NCI-H2107 (cell line): ENCODE measurements at places on chromosomes 7 and 10.
A peak's percentile ranks its signal among the peaks of the same experiment; 100 is the strongest.

DNA sequence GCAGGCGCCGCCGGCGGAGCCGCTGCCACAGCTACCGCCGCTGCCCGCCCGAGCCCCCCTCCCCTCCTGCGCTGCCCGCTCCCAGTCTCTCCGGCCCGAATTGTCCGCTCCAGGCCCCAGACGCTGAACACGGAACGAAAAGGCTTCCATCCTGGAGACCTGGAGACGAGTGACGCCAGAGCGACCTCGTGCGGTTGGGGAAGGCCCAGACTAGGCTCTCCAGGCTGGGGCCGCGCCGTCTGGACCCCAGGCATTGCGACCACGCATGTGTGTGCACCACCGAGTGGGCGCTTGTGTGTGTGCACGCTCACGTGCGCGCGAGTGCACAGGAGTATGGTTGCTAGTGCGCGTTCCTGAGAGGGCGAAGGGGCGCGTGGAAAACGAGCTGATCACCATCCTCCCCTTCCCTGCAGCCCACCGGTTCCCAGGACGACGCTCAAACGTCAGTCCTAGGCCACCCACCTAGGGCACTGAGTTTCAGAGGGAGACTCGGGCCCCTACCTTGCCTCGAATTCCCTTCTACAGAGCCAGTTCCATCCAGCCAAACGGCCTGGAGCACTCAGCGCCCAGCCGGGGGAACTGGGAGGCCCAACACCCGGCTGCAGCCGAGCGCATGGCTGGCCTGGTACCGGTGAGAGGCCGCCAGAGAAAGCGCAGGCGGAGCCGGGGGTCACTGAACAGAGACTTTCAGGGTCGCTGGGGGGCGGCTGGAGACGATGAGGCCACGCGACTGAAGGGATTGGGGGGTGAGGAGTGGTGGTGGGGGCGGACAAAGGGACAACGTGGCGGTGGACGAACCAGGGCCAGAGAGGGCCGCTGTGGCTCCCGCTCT is 11.6 kb downstream of the LBX1 start:
- no peak for DNase-seq

- DNase-seq = no peak
Observed at GRCh38 chr10:44575601-44576380, 190.9 kb upstream of the CXCL12 start.

DNA sequence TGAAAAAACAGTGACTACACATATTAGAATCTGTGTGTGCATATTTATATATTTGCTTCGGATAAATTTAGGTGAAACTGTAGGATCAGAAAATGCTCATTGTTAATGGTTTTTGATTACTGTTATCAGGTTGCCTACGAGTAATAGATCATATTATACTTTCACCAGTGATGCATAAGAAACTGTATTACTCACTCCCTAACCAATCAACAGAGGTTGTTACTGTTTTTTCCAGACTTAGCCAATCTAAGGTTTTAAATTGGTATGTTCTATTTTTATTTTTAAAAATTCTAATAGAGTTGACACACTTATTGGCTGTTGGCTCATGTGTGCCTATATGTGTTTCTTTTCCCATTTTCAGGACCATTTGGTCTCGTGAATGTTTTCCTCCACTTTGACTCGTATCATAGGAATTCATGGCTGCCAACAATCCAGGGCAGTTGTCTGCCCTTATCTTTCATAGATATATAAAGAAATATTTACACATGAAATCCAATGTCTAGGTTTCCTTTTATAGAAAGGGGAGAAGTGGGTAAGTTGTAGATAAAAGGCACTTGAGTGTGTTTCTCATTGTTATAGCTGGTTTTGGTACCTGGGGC is 59.2 kb downstream of the ANLN start:
- DNase-seq = no peak

DNA sequence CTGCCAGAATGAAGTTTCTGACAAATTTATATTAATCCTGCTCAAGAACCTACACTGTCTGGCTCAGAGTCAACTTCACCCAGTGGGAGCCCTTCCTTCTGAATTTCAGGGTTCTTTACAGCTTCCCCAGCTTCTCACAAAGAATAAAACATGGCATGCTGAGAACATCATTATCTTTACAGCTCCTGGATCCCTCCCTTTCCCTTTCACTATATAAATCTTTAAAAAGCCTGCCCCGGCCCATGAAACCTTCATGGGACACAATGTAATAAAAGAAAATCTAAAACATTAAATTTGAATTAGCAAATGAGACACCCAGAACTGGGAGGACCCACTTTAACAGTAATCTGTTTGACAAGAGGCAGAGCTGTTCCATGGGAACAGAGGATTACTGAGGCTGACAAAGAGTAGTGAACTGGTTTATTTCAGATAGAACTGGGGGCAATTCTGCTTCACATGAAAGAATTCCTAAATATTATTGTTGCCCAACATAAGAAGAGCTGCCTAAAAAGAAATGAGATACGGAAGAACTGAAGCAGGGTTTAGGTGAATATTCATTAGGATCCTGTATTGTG is 222.8 kb downstream of the THSD7A start:
- no peak for DNase-seq

- no peak for DNase-seq
Observed at GRCh38 chr7:159014297-159015062, 130.2 kb downstream of the VIPR2 start.

GRCh38 chr7:68247126-68247525 is 1250.5 kb downstream of the TYW1 start:
- DNase-seq = no peak

- DNase-seq = no peak
Observed at GRCh38 chr10:58972576-58973234, 203.7 kb upstream of the PHYHIPL start.

- no peak for DNase-seq
Observed at GRCh38 chr7:154918741-154919140, 84.2 kb downstream of the PAXIP1 start.

DNA sequence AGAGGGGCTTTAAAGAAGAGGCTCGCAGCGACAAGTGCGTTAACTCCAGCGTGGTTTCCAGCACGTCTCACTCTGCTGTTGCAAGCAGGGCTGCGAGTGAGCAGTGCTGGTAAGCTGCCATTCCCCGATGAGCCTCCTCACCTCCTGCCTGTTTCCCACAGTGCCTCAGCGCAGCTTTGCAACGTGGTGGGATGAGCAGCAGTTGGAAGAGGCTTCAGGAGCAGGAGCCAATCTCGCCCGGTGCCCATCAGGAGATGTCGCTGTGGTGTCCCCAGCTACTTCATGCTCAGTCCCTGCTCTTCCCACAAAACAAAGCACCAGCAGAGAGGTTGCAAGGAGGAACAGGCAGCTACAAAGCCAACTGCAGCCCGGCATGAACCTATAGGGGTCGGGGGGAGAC is 2.4 kb upstream of the ADARB2 start:
- peak; percentile 8 for DNase-seq

GRCh38 chr10:44101082-44101481 is 283.8 kb downstream of the CXCL12 start:
- no peak for DNase-seq

DNA sequence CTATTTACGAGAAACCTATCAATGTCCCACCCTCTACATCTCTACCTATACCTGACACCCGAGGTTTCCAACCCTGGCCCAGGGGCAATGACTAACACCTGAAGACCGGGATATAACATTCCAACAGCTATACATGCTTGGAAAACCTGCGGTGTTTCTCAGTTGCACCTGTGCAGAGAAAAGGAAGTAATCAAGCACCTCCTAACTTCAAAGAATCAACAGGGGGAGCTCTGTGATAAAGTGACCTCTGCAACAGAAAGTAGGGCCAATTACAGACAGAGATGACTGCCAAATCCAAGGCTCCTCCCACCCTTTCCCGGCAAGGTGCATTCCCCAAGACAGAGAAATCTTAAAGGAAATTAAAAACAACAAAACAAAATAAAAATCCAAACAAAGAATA is 41.3 kb downstream of the CCDC6 start:
- no peak for DNase-seq

GRCh38 chr7:28183627-28184026 is 3.0 kb upstream of the JAZF1 start:
- no peak for DNase-seq

DNA sequence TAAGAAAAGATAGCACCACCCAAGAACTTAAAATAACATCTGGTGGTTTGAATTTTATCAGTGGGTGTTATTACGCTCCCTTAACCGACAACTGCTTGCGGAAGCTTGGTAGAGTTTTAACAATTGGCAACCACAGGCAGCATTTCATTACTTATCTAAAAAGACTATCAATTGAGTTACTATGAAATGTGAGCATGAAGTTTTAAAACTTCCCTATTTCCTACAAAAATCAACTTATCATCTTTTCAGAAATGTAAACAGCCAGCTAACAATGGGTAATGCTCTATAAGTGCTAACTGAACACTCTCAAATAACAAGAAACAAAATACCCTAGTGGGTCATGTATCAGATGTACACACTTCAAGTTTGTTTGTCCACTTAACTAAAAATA is 68.8 kb downstream of the OSBPL3 start:
- no peak for DNase-seq

GRCh38 chr10:95248989-95249388 is 41.8 kb downstream of the PDLIM1 start:
- no peak for DNase-seq

DNA sequence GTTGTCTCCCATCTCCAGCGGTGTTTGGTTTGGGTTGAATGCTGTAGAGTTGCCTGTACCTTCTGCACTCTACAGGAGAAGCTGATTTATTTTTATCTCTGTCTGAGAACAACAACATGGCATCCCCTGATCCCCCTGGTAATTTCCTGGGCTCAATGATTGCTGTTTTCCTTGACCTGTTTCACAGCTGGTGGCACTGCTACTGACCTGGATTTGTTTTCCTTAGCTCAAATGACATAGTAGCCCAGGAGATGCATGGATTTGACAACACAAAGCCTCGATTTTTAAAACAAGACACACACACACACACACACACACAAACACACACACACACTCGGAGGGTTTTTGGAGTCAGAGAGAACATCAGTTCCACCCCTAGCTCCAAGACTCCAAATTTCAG is 301.6 kb downstream of the NRG3 start:
- DNase-seq = no peak

DNA sequence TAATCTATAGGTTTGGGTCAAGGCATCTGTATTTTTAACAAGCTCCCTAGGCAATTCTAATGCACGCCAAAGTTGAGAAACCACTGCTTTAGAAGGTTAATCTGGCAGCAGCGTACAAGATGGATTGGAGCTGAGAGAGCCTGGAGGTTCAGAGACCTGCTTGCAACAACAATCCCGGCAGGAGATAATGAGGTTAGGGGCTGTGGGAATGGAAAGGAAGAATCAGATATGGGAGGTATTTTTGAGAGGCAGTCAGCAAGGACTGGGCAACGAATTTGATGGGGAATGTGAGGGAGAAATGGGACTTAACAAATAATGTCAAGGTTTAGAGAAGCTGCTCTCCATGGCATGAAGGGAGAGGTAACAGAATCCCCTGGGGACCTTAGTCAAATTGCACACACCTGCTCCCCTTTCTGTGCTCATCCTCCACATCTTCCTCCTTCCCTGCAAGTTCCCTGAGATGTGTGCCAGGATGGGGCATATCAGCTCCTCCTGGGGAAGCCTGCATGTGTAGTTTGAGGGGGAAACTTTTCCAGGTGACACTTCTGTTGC is 731.0 kb upstream of the GALNT17 start:
- no peak for DNase-seq

DNA sequence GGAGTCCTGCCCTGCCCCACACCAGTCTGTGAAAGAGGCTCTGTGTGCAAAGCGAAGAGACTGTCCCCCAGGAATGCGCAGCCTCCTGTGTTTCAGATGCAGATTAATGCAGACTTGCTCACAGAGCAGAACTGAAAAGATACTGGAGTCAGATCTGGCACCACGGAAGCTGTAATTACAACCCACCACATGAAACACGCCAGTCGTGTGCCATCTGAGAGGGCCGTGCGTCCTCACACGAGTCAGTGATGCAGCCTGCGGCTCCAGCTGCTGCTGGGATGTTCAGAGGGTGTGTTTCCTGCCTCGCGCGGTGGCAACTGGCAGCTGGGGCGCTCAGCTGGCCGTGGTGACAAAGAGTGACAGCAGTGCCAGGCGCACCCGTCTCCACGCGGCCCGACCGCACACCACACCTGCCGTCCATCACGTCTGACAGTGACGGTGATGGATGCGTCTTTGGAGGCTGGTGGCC is 50.0 kb downstream of the NKX6-2 start:
- no peak for DNase-seq
